ENCODE measurements at places on chromosomes 1 and 21.

DNA sequence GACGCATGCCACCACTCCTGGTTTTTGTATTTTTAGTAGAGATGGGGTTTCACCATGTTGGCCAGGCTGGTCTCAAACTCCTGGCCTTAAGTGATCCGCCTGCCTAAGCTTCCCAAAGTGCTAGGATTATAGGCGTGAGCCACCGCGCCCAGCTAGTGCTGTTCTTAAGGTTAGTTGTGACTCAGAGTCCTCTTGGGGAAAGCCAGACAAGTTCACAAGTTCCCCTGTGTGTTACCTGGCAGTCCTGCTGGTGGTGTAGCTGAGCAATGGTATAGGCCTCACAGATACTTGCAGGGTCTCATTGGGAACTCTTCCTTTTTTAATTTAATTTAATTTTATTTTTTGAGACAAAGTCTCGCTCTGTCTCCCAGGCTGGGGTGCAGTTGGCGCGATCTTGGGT is 10.6 kb downstream of the CFAP126 start:
- no peak for DNase-seq

DNA sequence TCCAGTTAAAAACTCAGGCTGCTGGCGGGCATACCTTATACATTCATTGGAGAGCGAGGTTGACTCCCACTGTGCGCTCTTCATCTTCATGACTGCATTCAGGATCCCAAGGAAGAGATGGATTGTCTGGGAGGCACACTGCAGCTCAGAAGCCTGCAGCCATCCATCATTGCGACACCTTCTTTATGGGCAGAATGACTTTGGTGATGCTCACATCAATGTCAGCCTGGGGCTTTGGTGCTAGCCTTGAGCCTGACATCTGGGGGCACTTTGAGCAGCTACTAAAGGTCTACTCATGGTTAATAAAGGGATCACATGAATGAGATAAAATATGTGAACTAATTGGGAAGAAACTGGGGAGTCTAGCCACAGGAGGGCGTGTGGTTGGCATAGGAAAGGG is 229.3 kb downstream of the PRDM2 start:
- no peak for DNase-seq

DNA sequence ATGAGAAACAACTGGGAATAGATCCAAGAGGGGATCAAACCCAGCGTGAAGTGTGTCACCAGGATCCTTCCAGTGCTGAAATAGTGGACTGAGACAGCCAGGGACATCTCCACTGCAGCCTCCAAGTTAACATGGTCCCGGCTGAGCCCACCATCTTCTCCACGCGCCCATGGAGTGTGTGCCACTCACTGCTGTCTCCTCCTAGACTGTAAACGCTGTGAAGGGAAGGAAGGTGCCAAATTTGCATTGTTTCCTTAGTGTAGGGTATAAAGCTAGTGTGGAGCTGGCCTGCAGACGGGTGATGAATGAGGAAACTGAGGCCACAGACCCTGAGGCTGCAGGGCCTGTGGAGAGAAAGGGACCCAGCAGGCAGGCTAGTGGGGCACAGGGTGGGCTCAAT is 183.6 kb downstream of the FOXD2 start:
- DNase-seq = no peak

GRCh38 chr1:46315669-46316403 is 12.3 kb downstream of the UQCRH start:
- DNase-seq = no peak

DNA sequence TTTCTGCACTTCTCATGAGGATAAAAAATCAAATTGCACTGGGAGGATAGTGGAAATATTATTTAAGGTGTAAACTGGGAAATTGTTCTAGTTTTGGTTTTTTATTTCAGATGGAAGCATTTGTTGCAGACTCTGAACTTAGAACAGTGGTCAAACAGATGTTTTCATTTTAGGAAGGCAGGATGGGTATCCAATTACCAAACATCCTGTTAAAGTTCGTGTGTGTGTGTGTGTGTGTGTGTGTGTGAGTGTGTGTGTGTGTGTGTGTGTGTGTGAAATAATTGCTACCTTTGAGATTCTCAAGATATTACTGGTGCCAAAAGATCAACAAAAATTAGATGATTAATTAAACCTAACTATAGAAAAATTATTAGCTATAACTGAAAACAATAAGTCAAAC is 24.3 kb upstream of the DUSP10 start:
- DNase-seq = no peak

DNA sequence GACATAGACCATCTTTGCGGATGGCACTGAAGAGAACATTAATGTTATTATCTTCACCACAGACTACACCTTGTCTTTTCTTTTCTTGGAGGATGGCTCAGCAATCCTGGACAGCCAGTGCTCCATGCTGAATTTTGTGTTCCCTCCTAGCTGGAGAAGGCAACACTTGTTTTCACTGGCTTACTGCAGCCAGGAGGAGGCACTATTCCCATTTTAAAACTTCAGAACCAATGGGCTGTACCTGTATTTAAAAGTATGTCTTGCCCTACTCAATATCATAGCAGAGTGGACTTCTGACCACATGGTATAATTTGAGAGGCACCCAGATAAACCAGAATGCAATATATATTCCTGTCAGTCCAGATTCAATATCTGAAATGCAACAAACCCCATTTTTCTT is 53.3 kb upstream of the POGK start:
- DNase-seq = no peak
